ENCODE measurements at places on chromosomes 1 and 21. TPM values are rescaled to one million over a fixed set of nuclear protein-coding genes. Genes with fewer than 3 reads are reported as not detected.

PTCH2 gene
- total RNA-seq, result 0.30 TPM

SUMO3 gene
- total RNA-seq, result 97.6 TPM

ERG gene
- total RNA-seq, result 26.4 TPM

ANGPTL3 gene
- total RNA-seq, result not detected

TNNI3K gene
- total RNA-seq, result 2.8 TPM

AVPR1B gene
- total RNA-seq, result not detected

DNA sequence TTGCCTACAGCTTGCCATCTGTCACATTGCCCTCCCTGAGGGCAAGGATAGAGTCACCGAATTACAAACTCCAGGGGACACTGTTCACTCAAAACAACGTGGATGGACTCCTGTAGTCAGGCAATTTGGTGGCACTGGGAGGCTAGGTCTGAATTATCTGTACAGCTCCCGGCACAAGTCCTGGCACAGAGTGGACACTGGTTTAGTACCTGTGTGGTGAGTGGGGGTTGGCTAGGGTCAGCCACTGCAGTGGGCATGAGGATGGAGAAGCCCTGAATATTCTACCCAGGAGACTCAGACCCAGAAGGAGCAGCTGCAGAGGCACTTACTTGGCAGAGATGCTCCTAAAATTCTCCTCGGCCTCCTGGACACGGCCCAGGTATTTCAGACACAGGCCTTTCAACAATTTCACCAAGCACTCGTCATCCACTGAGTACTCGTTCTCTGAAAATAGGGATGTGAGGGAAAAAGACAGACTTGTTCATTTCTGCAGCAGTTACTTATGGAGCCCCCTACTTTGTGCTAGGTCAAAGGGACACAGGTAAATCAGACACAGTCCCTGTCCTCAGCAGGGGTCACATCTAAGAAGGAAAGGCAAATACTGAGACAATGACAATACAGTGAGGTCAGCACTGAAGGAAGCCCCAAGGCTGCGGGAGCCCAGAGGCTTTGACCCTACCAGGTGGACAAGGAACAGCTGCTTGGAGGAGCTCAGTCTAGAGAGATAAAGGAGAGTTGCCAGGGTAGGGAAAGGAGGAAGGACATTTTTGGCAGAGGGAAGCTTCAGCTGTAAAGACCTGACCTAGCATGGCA lies 40.5 kb downstream of the TTC39A start:
- DNase-seq, result no peak

DNA sequence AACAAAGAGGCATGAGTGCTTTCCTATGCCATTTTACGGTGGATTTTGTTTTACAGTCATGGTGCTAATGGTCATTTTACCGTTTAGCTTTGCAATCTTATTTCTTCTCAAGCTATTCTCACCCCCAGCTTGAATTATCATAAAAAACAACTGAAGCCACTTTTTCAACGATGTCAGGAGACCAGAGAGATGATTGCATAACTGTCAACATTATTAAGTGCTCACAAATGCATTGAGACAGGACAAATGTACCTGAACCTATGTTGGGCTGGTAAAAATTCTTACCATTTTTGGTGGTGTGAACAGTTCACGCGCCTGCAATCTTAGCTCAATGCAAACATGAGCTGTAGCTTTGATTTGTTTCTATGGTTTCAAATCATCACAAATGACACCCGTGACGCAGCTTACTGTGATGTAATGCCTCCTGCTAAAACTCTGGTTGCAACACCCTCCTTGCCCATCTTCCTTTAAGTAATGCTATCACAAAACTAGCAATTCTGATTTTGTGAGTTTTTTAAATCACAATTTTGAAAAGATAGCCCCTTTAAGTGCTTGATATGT lies 104.4 kb downstream of the UCHL5 start:
- no peak for DNase-seq

- no peak for DNase-seq
Measured at GRCh38 chr21:21632926-21633325, 634.7 kb downstream of the NCAM2 start.

GRCh38 chr21:14080040-14080763 lies 130.6 kb downstream of the LIPI start:
- no peak for DNase-seq

DNA sequence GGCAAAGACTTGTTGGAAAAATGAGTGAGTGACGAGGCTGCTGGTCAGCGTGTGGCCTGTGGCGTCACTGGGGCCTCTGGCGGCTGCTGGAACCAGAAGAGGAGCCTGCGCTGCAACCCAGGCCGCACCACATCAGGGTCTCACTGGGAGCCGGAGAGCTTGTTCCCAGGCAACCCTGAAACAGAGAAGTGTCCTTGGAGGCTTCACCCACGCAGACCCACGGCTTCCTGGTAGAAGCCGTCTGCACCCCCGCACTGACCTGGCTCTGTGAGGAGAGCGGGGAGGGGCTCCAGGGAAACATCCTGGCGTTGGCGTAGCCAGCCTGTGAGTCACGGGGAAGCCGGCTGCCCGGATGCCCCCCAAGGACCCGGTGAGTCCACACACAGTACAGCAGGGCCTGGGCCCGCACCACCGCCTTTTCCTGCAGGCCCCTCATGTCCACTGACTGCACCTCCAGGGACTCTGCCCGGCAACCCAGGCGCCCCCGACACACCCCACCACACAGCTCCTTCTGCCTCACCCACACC lies 57.4 kb downstream of the COL6A1 start:
- no peak for DNase-seq

DNA sequence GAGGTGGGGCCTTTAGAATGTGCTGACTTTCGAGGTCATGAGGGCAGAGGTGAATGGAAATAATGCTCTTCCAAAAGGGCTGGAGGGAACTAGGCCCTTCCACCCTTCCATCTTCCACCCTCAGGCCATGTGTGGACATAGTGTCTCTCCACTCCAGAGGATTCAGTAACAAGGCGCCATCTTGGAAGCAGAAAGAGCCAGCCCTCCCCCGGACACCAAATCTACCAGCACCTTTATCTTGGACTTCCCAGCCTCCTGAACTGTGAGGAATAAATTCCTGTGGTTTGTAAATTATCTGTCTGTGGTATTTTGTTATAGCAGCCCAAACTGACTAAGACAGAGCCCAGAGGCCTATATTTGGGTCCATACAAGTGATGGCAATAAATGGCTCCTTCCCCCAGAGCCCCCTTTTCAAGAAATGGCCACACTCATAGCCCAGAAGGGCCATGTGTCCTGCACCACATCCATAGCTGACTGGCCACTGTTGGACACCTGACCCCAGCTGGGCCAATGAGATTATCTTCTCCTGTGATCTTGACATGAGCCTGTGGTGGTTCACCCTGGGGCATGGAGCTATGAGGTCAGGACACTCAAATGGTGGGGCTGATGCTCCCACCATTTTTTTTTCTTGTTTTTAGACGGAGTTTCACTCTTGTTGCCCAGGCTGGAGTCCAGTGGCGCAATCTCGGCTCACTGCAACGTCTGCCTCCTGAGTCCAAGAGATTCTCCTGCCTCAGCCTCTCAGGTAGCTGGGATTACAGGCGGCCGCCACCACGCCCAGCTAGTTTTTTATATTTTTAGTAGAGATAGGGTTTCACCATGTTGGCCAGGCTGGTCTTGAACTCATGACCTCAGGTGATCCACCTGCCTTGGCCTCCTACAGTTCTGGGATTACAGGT lies 114.9 kb downstream of the RRAGC start:
- no peak for DNase-seq

GRCh38 chr1:60857851-60858250 lies 224.5 kb upstream of the NFIA start:
- DNase-seq, result no peak

DNA sequence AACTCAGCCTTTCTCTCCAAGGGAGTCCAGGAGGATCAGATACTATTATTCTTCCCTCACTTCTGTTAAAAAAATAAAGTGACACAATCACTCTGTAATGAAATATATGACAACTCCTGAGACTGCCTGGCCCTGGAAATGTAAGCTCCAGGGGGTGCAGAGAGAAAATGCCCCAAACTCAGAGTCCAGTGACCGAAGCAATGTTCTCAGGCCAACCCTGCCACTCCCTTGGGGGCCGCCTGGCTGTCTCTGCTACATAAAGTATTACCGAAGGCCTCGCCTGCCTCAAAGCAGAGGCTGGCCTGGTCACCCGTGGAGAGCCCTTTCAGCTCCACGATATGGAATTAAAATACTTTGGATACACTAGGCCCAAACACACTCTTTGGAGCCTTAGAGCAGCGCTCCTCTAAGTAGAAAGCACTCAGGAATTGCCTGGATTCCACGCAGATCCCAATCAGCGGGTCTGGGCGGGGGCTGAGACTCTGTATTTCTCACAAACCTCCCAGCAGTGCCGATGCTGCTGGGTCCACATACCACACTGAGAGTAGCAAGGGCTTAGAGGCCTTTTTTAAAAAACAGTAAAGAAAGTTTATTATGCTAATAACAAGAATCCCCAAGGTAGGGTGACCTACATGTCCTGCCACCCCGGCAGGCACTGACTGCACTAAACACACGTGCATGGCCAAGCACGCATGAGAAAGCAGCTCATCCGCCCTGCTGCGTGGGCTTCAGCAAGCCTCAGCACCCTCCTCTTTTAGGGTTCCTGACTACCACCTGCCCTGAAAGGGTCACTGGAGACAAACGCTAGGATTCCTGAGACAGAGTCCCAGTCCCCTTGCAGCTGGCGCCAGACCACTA lies 31.1 kb downstream of the TMCO4 start:
- no peak for DNase-seq

DNA sequence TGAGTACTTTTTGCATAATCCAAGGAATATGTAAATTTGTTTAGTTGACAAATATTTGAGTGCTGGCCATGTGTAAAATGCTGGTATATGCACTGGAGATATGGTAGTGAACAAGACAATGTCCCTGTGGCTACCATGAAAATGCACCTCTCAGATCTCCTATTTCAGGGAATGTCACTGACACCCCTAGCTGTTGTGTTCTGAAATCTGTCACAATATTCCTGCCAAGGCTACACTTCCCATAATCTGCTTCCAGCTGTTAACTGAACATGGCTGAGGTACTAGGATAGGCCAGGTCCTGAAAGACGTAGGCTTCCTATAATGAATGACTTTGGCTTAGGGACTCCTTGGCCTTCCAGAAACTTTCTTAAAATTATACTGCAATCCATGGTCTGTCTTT lies 197.8 kb downstream of the ZNF648 start:
- no peak for DNase-seq

GRCh38 chr1:153801786-153802697 lies 26.8 kb downstream of the SLC27A3 start:
- DNase-seq, result no peak

GRCh38 chr1:145778146-145778540 lies 45.8 kb downstream of the RNF115 start:
- no peak for DNase-seq

DNA sequence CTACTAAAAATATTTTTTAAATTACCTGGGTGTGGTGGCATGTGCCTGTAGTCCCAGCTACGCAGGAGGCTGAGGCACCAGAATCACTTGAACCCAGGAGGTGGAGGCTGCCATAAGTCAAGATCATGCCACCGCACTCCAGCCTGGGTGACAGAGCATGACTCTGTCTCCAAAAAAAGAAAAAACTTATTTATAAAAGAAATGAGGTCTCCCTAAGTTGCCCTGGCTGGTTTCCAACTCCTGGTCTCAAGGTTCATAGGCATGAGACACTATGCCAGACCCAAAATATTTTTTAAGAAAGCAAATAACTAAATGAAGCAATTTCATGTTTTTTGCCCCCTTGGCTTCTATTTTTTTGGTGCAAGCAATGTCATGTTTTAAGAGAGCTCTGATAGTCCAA lies 32.9 kb downstream of the EIF4G3 start:
- no peak for DNase-seq

DNA sequence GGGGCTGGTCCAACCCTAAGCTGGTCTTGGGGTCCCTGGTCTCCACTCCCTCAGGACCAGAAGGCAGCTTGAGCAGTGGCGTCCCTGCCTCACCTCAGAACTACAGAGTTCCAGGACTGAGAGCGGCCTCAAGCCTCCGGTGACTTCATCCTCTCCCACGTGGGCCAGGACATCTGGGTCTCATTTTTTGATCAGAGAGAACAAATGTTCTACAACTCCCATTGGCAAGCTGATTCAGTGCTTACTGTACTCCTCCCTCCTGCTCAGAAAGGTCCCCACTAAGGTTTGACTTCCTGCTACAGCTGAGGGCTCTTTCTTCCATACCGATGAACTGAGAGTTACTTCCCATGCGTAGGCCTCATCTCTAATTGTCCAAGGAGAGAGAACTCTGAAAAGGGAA lies 78.5 kb downstream of the PLXNA2 start:
- no peak for DNase-seq

GRCh38 chr1:13950637-13951036 lies 250.6 kb downstream of the PRDM2 start:
- no peak for DNase-seq

Measured in upper lobe of left lung (tissue), 6 donors.